ENCODE measurements at places on chromosomes 16 and 17.

GRCh38 chr17:7404737-7405349 lies 946 bp upstream of the TMEM256 start:
- DNase-seq: peak; percentile 81

- no peak for DNase-seq
Measured at GRCh38 chr17:19799796-19800195, 51.7 kb upstream of the ALDH3A1 start.

- DNase-seq: no peak
Measured at GRCh38 chr17:64747938-64748540, 85.9 kb upstream of the SMURF2 start.

DNA sequence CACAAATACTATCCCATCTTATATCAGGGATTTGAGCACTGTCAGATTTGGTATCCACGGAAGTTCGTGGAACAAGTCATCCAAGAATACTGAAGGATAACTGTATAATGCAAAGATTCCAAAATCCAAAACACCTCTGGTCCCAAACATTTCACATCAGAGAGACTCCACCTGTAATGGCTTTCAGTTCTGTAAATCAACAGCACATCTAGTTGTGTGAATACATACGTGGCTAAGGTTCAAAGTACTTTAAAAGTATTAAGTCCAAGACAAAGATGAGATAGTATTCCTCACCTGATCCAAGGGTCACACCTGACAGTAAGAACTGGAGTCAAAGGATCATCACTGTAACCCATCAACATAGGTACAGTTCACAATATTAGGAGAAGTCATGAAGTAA lies 54.8 kb downstream of the KANSL1 start:
- no peak for DNase-seq

DNA sequence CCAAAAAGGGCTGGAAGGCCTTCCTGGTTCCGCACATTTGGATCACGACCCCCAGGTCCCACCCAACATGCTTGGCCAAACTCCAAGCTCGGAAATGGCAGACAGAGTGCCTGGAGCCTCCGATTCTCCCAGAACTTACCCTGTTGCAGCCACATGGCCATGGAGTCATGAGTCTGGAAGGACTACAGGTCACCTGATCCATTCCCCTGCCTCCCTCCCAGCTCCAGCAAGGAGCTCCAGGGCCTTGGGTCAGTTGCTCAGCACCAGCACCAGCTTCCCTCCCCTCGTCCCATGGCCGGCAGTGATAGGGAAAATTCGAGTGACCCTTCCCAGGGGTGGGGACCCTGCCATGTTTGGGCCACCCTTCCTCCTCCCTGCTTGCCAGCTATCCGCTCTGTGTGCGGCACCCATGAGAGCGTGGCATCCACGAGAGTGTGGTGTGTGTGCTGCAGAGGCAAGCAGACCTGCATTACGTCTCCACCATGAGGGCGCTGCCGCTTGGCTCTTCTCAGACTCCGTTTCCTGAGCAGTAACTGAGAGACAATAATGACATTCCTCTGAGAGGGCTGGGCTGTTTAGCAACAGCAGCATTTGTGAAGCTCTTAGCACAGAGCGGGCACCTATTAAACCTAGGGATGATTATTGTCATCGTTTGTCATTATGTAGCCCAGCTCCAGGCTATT lies 21.3 kb upstream of the RPL38 start:
- no peak for DNase-seq

- DNase-seq: no peak
Measured at GRCh38 chr16:28904363-28904762, 20.7 kb downstream of the RABEP2 start.

DNA sequence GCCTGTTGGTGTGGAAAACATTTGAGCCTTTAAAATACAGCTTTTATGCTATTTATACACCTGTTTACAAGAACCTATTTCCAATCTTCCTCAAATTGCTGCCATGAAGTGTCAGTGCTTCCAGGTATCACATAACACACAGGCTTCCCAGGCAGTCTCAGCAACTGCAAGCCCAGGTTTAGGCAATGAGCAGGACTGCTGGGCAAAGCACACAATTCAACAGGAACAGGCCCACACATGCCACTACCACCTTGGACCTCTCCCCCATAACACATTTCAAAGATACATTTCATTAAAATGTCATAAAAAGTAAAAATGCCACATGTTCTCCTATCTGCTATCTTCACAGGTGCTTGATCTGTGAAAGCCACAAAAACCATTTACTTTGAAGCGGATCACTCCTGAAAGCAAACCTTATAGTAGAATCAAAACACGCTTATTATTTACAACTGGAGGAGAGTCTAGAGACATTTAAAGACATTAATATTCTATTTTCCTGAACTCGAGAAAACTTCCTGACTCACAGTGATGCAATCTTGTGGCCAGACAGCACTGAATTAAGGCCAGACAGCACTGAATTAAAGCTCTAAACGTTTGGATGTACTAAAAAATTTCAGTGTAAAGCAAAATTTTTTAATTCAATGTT lies 31.5 kb downstream of the ANKFY1 start:
- DNase-seq: no peak

- DNase-seq: no peak
Measured at GRCh38 chr17:57915985-57916757, 39.0 kb downstream of the CUEDC1 start.

DNA sequence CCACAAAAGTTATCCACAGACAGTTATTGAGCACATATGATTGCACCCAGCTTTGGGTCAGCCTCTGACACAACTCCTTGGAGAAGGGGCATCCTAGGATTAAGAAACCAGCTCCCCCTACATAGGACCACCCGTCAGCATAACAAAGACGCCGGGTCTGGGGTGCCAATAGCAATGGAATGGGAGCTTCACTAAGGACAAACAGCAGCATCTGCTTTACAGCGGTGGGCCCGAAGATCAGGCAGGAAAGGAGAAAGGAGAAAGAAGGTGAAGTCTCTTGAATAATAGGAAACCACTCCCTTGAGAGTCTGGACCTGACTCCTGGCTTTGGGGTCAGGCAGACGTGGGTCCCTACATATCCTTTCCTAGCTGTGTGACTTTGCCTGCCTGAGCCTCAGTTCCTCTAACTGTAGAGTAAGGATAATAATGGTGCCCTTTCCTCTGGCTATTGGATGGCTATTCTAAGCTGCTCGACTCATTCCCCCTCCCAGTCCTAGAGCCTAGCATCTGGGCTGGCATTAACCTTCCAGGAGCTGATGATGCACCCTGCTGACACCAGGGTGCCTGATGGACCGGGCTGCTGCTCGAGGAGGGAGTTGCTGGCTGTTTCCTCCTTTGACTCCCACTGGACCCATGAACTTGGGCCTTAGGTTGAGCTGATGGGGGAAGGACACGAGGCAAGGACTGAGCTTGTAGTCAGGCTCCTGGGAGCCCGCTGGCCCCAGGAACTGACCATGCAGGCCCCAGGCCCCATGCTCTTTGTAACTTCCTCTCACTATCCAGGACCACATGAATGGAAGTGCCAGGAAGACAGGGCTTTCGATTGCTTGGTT lies 94.2 kb downstream of the C16orf78 start:
- DNase-seq: no peak

- no peak for DNase-seq
Measured at GRCh38 chr16:78298986-78299385, 199.5 kb downstream of the WWOX start.

DNA sequence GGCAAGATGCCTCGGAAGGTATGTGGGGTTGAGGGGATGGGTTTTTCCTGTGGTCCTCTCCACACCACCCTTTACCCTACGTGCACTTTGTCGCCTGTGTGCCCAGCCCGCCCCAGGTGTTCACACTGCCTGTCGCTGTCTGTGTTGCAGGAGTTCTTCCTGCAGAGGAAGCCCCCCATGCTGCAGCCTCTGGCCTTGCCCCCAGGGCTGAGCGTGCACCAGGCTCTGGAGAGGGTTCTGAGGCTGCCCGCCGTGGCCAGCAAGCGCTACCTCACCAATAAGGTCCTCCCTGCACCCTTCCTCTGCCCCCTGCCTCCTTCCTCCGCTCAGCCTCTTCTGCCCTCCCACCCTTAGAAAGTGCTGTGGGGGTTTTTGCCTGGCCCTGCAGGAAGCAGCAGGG lies 15.2 kb downstream of the PFAS start:
- no peak for DNase-seq

GRCh38 chr17:19865021-19865420 lies 2.7 kb downstream of the ULK2 start:
- DNase-seq: no peak

- DNase-seq: no peak
Measured at GRCh38 chr17:53635444-53635843, 187.3 kb upstream of the KIF2B start.

DNA sequence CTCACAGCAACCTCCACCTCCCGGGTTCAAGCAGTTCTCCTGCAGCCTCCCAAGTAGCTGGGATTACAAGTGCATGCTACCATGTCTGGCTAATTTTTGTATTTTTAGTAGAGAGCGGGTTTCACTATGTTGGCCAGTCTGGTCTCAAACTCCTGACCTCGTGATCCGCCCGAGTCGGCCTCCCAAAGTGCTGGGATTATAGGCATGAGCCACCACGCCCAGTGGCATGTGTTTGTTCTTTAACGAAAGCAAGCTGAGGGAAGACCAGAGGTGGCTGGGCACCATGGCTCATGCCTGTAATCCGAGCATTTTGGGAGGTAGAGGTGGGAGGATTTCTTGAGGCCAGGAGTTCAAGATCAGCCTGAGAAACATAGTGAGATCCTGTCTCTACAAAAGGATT lies 18.1 kb downstream of the TNFRSF13B start:
- DNase-seq: no peak
